Urothelium cell line (cell line): ENCODE measurements at places on chromosomes 7 and 10.
A peak's percentile ranks its signal among the peaks of the same experiment; 100 is the strongest.

- DNase-seq, result no peak
Observed at GRCh38 chr7:68537774-68538071, 1060.6 kb upstream of the AUTS2 start.

DNA sequence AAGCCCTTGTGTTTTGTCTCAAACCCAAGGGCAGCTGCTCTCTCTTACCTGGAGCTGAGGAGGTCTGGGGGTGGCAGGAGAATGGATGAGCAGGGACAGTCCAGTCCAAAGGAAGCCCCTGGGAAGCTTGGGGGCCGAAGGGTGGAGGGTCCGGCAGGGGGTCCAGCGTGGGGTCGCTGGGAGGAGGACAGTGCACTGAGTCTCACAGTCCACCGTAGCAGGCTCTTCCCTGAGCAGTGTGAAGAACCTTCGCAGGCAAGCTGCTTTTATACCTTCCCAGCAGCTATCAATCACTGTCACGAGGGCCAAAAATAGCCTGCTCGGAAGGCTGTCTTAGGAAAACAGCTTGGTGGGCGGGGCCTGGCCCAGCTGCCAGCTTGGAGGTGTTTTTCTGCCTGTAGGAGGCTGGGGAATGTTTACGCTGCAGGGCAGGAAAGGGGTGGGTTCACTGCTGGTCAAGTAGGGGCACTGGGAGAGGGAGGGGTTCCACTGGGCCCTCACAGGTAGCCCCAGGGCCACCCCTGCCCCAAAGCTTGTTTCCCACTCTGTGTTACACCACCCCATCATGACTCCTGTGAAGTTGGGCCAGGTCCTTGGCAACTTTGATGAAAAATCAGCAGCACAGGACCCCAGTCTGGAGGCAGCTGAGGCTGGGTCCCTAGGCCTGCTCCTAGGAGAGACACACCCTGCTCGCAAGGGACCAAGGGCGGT lies at the start of gene DEPP1:
DEPP1 (minus strand) TSS at position 240 of the 711 bp plus-strand sequence. CDS start 779 bp downstream, outside the sequence.
- DNase-seq, result peak; percentile 92

- no peak for DNase-seq
Observed at GRCh38 chr7:137354961-137355360, 11.4 kb upstream of the PTN start.

DNA sequence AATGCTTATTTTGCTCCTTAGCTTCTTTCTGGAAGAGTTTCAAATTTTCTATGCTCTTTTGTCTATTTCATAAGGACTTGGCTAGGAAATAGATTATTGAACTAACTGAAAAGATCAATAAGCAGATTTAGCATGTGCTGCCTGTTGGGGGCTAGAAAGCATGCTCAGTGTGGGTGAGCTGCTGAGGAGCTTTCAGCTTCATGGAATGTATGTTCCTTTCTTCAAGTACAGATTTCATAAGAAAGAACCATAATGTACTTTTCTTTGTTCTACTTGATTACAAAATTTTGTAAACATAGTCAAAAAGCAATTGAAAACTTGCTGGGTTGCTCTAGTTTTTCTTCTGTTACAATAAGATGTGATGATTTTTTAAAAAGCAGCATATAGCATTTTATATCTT lies 73.8 kb downstream of the TAF3 start:
- no peak for DNase-seq

GRCh38 chr10:71888623-71889387 lies 37.8 kb upstream of the PSAP start:
- DNase-seq, result peak; percentile 41

GRCh38 chr7:80106498-80107113 lies 28.0 kb upstream of the GNAI1 start:
- no peak for DNase-seq

GRCh38 chr10:71829171-71829570 lies 21.9 kb downstream of the PSAP start:
- DNase-seq, result no peak

DNA sequence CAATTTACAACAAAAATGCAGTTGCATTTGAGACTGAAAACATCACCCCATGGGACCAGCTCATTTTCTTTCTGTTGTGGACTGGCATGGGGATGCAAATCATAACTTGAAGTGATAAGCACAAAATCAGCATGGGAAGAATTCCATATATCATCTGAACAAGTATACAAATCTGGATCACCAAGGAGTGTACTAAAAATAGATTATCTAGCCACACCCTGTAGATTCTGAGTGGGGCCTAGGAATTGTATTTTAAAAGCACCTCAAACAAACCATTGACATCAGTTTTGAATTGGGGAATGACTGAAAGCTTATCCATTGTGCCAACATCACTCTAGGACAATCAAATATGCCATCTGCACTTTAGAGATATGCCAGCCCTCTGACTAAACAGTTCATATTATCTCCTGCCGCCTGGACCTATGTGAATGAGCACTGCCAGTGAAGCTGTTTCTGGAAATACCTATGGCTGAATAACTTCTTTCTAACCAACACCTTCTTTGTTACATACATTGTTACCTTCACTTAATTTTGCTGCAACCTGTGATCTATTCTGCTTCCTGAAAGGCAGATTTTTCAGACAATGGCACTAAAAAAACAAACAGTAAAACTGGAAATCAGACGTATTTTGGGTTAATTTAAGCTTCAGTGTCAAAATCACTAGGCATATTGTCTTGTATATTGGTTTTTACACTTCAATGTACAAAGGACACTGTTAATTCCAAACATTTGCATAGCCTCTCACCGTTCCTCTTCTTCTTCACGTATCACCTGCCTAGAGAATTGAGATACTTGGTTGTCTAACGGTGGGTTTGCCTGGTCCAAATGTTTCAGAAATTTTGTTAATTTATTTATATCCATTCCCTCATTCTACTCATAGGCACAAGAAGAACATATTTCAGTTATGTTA lies 42.4 kb upstream of the HGF start:
- no peak for DNase-seq

DNA sequence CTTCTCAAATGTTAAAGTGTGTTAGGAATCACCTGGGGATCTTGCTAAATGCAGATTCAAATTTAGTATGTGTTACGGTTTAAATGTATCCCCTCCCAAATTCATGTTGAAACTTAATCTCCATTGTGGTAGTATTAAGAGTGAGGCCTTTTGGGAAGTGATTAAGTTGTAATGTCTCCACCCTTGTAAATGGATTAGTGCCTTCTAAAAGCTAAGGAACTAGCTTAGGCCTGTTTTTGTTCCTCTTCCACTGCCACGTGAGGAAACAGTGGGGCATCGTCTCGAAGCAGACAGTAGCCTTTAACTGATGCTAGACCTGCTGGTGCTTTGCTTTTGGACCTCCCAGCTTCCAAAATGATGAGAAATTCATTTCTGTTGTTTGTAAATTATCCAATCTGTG lies 52.3 kb upstream of the SEMA3D start:
- no peak for DNase-seq

DNA sequence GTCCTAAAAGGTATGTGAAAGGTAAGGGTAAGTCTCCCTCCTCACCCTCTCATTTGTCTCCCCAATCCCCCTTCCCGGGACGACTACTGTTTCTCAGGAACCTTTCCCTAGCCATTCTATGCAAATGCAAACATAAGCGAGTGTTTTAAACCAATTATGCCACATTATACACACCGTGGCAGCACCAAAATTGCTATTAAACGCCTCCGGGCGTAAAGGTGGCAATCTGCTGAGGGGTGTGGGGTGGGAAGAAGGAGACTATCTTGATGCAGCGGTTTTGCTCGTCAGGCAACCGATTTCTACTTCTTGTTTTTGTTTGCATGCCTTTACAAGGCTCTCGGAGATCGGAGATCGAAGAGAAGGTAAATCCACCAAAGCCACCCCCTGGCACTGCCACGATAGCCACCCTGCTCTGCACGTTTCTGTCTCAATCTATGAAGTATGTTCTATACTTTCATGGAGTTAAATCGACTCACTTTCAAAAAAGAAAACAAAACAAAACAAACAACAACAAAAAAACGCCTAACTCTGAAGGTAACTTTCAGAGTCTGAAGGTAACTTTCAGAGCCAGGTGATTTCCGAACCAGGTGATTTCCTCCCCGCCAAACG lies 46.0 kb upstream of the CDK1 start:
- no peak for DNase-seq

DNA sequence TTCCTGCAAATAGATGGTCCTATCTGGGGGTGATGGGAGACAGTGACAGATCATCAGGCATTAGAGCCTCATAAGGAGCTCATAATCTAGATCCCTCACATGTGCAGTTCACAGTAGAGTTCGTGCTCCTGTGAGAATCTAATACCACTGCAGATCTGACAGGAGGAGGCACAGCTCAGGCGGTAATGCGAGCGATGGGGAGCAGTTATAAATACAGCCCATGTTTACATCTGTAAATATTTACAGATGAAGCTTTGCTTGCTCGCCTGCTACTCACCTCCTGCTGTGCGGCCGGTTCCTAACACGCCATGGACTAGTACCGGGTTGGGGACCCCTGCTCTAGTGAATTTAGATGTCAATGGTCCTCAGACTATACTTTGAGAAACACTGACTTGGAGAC lies 17.0 kb upstream of the CDCA7L start:
- no peak for DNase-seq

- no peak for DNase-seq
Observed at GRCh38 chr10:113176652-113177155, 226.7 kb downstream of the TCF7L2 start.

GRCh38 chr10:88802523-88803285 lies at the start of gene LIPM:
Gene LIPM, plus strand, starts transcription at chr10:88802730. Its CDS starts 167 bp downstream, at chr10:88802897.
- no peak for DNase-seq

DNA sequence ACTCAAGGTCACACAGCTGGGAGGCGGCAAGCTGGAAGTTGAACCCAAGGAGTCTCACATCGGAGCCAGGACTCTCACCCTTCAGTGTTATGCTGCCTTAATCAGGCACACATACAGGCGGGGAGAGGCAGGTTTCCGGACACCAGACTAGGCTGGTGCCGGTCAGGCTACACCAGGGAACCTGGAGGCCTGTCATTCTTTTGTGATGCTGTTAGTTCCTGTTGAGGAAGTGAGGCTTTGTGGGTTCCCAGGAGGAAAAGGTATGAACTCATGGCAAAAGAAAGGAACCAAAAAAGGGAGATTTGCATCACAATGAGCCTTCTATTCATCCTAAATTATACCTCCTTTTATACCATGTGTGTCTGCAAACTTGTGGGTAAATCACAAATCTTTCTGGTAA lies 103.8 kb downstream of the TCF7L2 start:
- no peak for DNase-seq

DNA sequence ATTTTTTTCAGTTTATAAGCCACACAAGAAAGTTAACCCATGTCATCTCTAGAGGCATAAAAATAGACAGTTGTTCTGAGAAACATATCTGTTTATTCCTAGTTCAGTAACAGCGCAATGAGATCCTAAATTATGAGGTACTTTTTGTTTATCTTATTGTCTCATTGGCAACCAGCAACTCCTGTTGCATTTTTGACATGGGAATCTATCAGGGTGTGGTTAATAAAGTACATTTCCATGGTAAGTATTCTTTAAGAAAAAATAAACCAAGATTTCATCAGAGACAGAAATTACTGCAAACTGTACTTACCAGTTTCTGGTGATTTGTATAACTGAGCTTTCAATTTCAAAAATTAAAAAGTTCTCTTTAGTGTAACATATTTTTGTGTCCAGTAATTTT lies 9.0 kb downstream of the FAS start:
- DNase-seq, result no peak

GRCh38 chr10:36448760-36449691 lies 676.4 kb upstream of the ANKRD30A start:
- DNase-seq, result no peak

DNA sequence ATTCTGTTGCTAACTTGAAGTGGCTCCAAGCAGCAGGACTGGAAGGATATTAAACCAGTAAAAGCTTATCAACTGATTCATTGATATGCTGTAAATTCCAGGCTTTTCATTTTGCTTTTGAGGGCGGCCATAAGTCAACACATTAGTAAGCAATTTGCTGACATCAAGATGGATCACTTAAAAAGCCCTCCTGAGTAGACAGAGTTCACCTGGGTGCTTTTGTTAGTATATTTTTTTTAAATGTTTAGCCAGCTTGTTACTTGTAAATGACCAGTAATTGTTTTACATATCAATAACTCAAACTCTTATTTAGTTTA lies 26.5 kb downstream of the RNF32 start:
- no peak for DNase-seq

DNA sequence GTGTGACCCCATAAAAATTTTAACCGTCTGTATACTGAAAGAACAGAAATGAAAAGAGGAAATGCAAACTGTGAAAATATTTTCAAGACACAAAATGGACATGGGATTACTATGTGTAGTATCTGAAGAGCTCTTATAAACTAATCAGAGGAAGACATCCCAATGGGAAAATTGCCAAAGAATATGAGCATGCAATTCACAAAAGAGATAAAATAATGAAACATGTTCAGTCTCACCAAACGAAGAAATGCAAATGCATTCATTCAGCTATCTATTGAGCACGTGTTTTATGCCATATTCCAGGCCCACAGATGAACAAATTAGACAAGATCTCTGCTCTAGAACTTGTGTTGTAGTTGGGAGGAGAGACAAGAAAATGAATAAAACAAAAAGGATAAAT lies 63.2 kb downstream of the NHLRC2 start:
- no peak for DNase-seq

GRCh38 chr10:72334825-72335393 lies 19.8 kb downstream of the DNAJB12 start:
- peak; percentile 95 for DNase-seq

GRCh38 chr7:24574950-24575349 lies 1.7 kb downstream of the PALS2 start:
- no peak for DNase-seq

DNA sequence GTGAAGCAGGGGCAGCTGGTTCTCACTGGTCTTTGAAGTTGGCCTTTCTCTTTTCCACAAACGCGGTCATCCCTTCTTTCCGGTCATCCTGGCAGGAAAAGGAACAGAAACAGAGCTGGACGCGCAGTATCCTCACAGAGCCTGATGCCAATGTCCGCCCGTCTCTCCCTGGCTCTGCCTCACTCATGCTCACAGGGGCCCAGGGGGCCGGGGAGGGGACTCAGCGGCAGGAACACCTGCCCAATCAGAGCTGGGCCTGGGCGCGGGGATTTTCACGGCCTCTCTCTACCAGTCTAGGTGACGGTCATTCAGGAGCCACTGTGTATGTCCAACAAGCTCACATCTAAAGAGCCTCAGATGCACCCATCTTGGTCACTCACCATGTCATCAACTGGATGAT lies 5.0 kb upstream of the FUOM start:
- DNase-seq, result no peak

GRCh38 chr10:94069884-94070283 lies 76.2 kb downstream of the PLCE1 start:
- DNase-seq, result no peak

- DNase-seq, result no peak
Observed at GRCh38 chr7:29871787-29872398, 65.6 kb downstream of the WIPF3 start.
